Activated CD4-positive, alpha-beta T cell treated with anti-CD3 and anti-CD28 coated beads, Interleukin-10, Interleukin-2, amounts not matched to agents 100 ng/mL and 50 ng/mL, durations not matched to agents 16 hours and 8 hours (primary cell): ENCODE measurements at places on chromosomes 7 and 10.
A peak's percentile ranks its signal among the peaks of the same experiment; 100 is the strongest.

GRCh38 chr7:148872188-148872587, 11.9 kb downstream of the EZH2 start:
- DNase-seq: no peak

GRCh38 chr10:12350167-12350872, 973 bp downstream of the CAMK1D start:
- DNase-seq: peak; percentile 59

DNA sequence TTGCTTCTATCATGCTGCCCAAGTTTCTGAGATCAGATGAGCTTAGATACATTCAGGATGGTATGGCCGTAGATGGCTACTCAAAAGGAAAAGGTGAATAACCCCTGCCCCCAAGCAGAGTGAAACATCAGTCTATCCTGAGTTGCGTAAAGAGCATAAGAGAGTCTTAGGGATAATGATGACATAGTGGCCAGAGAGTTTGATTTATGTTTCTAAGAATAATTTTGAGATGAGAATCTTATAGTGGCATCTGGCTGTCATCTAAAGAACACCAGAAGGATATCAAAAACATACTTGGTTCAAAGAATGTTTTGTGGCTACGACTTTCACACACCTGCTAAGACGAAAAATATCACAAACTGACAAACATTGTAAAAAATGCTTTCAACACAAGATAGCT, 20.6 kb downstream of the PIK3CG start:
- DNase-seq: no peak

- peak; percentile 77 for DNase-seq
These were observed 20.4 kb downstream of the SH2B2 start for GRCh38 chr7:102306916-102307677.

DNA sequence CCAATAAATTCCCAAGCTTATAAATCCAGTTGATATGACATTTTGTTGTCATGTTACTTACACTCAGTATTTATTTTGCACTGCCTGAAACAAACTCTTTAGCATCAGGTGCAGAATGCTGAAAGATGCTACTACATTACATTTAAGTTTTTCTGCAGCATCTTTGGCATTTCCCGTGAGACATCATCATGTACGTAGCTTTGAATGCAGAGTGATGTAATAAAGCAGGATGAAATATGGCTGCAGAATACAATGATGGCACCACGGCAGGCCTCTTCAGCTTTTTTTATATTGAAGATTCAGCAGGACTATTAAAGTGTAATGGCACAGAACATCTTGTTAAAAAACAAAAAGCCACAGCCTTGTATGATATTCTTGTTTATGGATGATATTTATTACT, 531.8 kb downstream of the NXPH1 start:
- no peak for DNase-seq

GRCh38 chr10:1132584-1132983, 76.4 kb downstream of the WDR37 start:
- no peak for DNase-seq

- no peak for DNase-seq
These were observed 233.5 kb upstream of the HDAC9 start for GRCh38 chr7:18262058-18262457.

DNA sequence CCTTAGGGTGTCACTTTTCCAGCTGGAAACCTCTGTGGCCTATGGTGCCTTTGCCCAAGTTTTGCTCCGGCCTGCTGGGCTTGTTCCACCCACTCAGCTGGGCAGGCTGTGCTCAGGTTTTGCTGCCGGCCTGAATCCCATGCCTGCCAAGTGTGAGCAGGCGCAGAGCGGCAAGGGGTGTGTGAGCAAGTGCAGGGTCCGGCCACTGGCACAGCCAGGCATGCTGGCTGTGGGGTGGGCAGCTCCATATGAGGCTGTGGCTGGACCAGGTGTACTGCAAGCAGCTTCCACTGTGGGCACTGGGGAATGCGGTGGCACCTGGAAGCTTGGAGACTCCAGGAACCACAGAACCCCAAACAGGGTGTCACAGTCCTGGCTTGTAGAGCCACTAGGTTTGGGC, 92.1 kb downstream of the AUTS2 start:
- no peak for DNase-seq

DNA sequence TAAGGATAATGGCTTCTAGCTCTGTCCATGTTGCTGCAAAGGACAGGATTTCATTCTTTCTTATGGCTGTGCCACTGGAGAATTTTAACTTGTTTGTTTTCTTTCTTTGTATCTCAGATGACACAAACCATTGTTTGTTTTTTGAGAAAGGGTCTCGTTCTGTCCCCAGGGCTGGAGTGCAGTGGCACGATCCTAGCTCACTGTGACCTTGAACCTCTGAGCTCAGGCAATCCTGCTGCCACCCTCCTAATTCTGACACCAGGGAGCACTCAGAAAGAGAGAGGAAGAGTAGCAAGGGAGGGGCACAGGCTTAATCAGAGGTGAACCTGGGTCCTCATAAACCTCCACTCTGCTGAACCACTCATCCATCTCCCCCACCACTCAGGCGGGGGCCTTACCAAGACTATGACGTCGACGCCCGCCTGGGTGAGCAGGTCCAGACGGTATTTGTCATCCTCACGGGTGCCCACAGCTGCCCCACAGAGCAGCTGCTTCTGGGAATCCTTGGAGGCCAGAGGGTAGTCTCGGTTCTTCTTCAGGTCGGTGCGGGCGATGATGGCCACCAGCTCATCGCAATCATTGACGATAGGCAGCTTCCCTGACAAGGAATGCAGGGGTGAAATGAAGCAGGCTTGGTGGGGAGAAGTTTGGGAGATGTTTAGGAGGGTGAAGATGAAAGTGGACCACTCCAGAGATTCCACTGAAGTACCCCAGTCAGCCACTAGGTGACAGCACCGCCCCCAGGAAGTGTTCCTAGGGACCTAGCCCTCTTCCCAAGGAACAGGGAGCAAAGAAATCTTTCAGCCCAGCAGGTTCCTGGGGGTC, 11.6 kb downstream of the IMPDH1 start:
- peak; percentile 23 for DNase-seq

GRCh38 chr10:4527281-4527970, 298.6 kb upstream of the AKR1E2 start:
- no peak for DNase-seq

DNA sequence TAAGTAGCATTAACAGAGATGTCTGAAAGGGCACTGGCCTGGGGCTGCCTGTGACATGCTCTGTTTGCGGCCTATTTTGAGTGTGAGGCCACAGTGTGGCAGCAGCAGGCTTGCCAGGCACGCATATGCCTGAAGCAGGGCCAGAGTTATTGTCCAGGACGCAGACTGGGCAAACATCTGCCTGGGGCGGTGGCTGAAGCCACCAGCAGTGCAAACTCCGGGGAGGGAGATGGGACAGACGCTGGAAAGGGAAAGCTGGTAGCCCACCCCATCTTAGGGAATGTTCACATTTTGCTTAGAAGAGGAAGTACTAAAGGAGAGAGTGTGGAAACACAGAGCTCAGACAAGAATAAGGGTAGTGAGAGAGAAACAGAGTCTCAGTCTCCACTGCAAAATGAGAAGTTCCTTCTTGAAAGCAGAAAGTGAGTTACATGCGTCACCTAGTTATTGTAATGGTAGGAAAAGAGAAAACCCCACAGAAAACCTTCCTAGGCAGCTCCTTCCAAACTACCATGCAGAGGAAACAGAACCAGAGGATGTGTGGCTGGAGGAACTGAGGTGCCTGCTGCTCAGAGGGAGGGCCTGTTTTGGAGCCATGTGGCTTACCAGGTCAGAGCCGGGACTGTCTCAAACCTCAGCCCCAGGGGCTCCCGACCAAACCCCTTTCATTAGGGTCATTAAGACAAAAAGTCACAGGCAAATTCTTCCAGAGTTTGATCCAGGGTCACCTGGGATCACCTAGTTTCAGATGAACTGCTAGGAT, 14.5 kb downstream of the AKR1B1 start:
- no peak for DNase-seq

- DNase-seq: no peak
These were observed 377.2 kb upstream of the VWC2 start for GRCh38 chr7:49396229-49396628.

- DNase-seq: no peak
These were observed 373.6 kb upstream of the LRGUK start for GRCh38 chr7:133753513-133753912.

DNA sequence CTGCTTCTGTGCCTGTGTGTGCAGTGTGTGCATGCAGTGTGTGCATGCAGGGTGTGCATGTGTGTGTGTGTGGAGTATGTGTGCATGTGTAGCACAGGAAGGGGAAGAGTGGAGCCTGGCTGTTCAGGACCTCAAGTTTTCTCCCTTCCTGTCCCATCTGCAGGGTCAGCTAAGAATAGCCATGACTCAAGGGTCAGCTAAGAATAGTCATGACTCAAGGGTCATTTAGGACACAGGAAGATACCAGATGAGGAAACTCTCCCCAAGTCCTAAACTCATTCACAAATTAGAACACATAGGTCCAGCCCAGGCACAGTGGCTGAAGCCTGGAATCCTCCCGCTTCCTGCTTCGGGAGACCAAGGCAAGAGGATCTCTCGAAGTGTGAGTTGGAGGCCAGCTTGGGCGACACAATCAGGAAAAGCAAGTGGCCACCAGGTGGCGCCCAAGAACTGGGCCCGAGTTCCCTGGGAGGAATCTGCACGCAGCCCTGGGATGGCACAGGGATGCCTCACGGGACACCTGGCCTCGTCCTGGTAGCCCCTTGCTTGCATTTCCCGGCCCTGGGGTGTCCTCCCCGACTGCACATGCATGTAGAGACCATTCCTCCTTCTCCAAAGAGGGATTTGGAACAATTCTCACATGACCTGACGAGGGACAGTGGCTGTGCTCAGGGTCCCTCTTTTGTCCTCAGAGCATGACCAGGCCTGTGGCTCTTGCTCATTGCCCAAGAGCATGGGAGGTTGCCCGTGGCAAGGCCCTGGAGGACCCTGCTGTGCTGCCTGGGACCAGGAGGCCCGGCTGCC, 21.4 kb upstream of the VOPP1 start:
- peak; percentile 71 for DNase-seq

- no peak for DNase-seq
These were observed 386.0 kb downstream of the RPS24 start for GRCh38 chr10:78419481-78420265.

GRCh38 chr10:132570771-132571649, 33.4 kb downstream of the INPP5A start:
- no peak for DNase-seq

DNA sequence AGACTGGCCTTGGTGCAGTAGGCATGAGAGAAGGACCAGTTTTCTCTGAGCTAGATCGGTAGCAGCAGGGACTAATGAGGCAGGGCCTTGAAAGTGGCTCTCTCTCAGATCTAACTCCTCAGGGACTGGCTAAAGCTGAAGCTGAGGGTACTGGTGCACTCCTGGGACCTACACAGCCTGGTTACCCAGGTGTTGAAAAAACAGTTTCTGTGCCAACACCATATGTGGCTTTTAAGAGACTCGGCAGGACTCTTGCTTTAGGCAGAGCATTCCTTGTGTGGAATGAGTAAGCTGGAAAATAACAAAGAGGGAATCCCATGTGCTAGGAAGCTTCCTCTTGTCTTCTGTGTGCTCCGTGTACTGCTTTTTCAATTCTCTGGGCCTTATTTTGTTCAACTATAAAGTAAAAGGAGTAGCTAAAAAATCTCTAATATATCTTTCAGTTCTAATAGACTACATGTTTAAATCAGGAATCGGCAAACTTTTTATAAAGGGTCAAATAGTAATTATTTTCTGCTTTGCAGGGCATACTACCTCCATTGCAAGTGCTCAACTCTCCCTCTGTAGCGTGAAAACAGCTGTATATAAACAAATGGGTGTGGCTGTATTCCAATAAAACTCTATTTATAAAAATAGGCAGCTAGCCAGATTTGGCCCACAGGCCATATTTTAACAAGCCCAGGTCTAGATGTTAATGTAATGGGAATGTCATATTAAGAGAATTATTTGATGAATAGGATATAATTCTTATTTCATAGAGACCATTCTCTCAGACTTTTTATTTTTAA, 186.1 kb upstream of the KAT6B start:
- DNase-seq: no peak

DNA sequence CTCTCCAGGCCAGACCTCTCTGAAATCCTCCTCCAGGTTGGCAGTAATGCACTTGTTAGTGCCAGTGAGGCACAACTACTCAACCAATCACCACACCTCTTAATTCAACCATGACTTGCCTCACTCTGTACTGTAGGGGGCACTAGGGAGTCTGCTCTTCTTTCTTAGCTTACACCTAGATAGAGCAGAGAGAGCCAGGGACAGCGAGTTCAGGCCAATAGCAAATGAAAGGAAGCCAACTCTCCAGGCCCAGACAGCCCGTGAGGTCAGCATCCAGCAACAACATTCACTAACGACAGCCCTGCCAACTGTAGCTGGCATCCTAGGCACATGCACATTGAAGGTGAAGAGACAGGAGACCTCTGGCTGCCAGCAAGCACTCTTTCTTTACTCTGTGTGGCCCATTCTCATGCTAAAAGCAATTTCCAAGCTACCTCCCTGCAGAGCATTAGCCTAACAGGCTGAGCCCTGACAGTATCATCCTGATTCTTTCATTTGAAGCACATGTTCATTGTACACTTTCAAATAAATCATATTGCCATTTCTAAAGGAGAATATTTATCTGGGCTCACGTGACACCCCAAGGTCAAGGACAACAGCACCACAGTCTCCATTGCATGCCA, 136.3 kb downstream of the DPY19L1 start:
- DNase-seq: peak; percentile 18

GRCh38 chr10:72765051-72765745, 73.3 kb downstream of the MCU start:
- DNase-seq: no peak

GRCh38 chr7:92289321-92289720, 43.5 kb downstream of the ANKIB1 start:
- DNase-seq: no peak

DNA sequence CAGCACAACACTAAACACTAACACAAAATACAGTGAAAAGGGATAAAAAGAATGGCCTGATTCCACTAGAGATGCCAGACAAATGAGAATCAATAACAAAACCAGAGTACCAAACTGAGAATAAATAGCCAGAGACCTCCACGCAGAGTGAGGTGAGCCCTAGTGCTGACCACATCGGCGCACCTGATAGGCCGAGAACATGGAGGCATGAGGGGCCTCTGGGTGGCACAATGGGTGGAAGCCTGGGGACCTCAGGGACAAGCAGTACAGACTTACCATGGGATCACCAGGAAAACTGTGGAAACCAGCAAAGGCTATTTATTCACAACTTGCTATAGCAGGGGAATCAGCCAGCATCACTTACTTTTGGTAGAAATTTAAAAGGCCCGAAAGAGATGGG, 1.8 kb upstream of the CSGALNACT2 start:
- DNase-seq: no peak

DNA sequence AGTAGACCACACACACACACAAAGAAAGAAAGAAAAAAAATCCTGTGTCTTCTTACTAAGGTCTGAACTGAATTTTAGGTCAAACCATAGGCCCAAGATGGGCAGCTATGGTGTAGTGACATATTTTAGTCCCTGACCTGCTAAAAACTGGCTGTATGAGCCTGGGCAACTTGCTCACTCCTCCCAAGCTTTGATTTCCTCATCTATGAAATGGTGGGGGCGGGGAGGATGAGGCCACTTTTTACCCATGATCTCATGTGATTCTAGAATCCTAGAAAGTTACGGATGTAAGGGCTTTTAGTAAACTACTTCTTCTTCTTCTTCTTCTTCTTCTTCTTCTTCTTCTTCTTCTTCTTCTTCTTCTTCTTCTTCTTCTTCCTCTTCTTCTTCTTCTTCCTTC, 6.1 kb upstream of the CCL24 start:
- DNase-seq: no peak

- no peak for DNase-seq
These were observed 444.7 kb downstream of the IPMK start for GRCh38 chr10:57822965-57823364.

- peak; percentile 87 for DNase-seq
These were observed 40.9 kb downstream of the SMURF1 start for GRCh38 chr7:99102809-99103690.

GRCh38 chr10:121284936-121285335, 313.3 kb downstream of the FGFR2 start:
- DNase-seq: no peak

- DNase-seq: peak; percentile 48
These were observed 105.9 kb upstream of the ANLN start for GRCh38 chr7:36283711-36284130.
